NB4 (cell line): ENCODE measurements at places on chromosomes 4 and X.

DNA sequence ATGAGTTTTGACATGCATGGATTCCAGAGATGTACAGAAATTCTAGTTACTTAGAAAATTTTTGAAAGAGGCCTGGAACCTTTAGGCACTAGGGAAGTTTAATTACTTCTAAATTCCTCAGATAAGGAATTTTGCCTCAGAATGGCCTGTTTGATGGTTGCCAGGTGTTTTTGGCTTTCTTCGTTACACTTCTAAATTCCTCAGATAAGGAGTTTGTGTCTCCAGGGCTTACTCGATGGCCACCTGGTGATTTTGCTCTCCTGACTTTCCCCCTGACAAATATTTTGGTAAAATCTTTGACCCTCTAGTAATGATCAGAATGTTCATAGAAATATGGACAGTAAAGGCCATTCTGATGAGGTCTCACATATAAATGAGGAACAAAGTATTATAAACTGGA, 64.3 kb downstream of the BEX3 start:
- no peak for DNase-seq

- no peak for DNase-seq
Observed at GRCh38 chr4:139849219-139849618, 183.6 kb downstream of the MGST2 start.

DNA sequence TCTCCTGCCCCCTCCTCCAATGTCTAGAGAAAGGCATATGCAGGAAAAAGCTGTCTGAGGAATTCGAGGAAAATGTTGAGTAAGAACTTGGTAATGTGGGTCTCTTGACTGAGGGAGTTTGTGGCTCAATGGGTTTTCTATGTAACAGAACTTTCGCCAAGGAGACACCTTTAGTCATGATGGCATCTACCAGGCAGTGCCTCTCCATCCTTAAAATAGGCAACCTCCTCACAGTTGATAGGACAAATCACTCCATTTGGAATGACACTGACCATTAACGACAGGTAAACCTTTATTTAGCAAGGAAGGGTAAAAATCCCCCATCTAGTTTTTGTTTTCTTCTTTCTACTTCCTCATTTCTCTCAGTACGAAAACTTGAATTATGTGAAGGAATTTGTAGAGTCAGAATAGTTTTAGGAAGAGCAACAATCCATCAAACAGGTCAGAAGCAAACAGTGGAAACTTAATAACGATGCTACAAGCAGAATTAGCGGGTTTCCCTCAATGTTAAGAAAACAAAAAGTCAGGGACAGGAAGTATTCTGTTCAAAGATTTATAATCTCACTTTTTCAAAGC, 2.7 kb downstream of the GSX2 start:
- no peak for DNase-seq

GRCh38 chrX:149527705-149528104, 13.1 kb upstream of the EOLA1 start:
- peak; percentile 38 for DNase-seq

- DNase-seq, result no peak
Observed at GRCh38 chr4:82773057-82773456, 25.5 kb downstream of the SCD5 start.

DNA sequence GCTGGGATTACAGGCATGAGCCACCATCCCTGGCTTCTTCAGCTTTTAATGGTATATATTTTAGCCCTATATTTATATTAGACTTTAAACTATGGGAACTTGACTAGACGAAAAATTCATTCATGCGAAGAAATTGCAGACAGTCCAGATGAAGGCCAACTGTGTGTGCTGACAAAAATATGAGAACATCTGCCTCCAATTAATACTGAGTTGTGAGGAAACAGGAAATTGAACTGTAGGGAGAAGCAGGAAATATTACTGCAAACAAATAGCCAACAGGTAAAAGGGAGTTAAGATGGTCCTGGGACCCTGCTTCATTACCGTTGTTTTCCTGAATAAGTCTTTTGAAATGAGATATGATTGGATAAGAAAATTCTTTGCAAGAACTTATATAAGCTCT, 26.3 kb downstream of the MGARP start:
- DNase-seq, result no peak

DNA sequence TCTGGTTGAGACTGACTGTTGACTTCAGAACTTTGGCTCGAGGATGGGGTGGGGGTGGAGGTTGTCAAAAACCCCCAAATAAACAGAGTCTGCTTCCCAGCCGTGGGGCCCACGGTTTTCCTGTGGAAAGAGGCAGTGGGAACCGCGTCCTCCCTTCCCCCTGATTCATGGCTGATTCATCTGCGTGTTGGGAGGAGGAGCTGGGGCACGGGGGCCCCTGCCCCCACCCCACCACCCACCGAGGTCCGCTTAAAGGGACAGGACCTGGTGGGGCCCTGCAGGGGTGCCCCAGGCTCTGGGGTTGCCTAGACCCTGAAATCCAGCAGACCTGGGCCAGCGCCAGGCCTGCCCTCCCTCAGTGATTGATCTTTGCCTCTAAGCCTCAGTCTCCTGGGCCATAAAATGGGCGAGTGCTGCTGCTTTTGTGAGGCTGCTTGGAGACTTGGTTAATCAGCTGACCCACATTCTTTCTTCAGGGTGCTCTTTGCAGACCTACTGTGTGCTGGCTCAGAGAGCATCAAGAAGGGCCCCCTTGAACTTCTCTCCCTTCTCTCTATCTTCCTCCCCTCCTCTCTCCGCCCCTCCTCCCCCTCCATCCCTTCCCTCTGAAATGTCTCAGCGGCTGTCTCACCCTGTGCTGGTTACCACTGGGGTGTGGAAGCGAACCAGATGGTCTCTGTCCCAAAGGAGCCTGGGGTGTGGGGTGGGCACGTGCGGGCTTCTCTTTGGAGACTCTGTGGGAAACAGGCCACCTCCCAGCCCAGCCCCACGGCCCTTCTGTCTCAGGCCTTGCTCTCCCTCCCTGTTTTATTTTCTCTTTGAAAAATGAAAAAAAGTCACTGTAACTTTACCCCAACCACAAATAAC, 9.1 kb downstream of the HTRA3 start:
- DNase-seq, result peak; percentile 91

DNA sequence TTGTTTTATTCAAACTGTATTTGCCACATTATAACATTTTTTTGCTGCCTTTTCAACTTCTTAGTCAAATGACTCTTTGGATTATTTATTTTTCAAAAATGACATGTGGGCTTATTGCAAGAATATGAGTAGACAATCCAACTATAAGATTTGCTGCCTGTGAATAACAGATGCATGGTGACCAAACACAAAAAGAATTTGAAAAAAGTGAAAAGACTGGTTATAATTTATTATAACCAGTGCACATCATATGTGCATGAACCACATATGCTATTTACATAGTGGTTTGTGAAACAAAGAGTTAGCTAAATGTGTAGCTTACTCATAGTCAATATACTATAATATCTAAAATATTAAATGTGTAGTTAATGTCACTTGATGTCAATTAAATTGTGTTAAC, 2086.8 kb downstream of the ARAP2 start:
- DNase-seq, result no peak

DNA sequence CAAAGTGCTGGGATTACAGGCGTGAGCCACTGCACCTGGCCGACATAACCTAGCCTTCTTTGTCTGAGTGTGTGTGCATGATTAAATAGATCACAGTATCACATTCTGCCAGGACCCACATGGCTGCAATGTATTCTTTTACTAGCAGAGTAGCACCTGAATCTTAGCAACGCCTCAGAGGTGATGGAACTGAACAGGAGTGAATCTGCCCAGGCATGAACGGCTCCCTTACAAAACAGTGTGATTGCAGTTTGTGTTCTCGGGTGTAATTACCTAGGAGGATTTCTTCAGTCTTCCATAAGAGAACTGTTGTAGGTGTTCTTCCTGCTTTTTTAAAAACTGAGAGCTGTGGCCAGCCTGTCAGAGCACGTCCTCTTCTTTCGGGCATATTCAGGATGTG, 122.7 kb upstream of the STS start:
- DNase-seq, result no peak

DNA sequence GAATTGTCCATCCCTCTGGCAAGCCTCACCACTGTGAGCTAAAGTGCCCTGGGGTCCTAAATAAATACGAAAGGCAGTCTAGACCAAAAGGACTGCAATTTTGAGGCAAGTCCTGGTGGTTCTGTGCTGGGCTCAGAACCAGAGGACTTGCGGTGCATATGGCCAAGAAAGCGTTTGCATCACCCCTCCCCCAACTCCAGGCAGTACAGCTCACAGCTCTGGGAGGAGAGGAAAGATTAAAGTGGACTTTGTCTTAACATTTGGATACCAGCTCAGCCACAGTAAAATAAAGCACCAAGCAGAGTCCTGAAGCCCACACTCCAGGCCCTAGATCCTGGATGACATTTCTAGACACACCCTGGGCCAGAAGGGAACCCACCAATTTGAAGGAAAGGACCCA, 24.9 kb downstream of the RNF128 start:
- no peak for DNase-seq

GRCh38 chr4:92344216-92344615, 40.5 kb downstream of the GRID2 start:
- no peak for DNase-seq

GRCh38 chr4:150280081-150280895, 202.0 kb downstream of the DCLK2 start:
- DNase-seq, result peak; percentile 58

DNA sequence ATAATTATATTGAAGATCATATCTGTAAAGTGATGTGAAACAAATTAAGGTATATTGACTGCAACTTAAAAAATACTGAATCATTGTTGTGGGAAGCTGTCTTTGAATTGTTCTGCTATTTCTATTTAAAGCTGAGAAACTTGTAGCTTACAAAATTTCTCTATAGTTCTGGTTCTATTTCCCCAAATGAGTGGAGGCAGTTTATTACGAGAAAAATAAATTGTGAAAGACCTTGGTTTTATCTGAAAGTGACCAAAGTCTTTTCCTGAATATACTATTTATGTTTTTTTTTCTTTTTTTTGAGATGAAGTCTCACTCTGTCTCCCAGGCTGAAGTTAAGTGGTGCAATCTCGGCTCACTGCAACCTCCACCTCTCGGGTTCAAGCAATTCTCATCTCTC, 165.4 kb downstream of the SH3BGRL start:
- DNase-seq, result no peak

GRCh38 chr4:168632301-168632725, 135.5 kb downstream of the PALLD start:
- DNase-seq, result no peak

- no peak for DNase-seq
Observed at GRCh38 chrX:17405225-17405969, 30.4 kb downstream of the NHS start.

DNA sequence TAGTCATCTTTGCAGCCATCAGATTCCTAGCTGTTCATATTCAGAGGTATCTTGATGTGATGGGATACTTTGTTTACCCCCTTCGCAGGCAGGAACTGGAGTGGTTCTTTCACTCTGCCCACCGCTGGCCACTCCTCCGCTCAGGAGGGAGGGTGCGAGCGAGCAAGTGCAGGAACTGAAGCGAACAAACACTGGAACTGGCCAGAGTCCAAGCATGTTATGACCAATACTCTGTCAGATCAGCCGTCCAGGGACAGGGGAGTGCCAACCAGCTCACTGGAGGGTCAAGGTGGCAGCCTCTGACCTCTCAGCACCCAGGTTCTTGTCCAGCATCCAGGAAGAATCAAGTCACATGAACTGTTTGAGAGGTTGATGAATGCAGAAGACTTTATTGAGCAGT, 18.0 kb upstream of the MANBA start:
- DNase-seq, result no peak

- DNase-seq, result no peak
Observed at GRCh38 chr4:22237846-22238494, 277.9 kb downstream of the ADGRA3 start.

DNA sequence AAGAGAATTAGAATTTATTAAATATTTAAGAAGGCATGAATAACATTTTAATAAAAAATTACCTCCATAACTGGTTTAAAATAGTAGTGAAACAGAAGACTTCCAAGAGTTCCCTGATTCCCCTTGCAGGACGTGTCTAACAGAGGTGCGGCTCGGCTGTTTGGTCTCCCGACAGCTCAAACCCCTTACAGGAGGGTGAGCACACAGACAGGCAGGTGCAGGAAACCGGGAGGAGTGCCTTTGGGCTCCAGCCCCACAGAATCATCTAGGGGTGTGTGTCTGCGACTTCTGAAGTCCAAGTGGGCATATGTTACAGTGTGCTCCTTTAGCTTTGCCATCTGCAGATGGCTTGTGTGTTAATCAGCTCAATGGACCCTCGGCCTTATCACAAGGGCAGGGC, 88.1 kb upstream of the CCSER1 start:
- no peak for DNase-seq

DNA sequence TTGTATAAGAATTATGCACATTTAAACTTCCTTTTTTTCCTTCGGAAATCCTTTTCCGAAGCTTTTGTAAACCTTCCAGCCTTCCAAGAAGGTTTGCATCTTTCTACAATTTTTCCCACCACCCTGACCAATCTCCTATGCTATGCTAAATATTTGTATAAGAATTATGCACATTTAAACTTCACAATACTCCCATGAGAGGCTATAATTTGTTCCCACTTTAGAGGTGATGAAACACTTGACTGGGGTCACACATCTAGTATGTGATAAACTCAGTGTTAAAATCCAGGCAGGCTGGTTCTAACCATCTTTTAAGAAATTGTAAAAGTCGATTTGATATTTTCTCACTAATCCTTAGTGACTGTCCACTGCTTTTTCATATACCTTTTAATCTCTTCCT, 22.1 kb downstream of the NUDT6 start:
- DNase-seq, result no peak

DNA sequence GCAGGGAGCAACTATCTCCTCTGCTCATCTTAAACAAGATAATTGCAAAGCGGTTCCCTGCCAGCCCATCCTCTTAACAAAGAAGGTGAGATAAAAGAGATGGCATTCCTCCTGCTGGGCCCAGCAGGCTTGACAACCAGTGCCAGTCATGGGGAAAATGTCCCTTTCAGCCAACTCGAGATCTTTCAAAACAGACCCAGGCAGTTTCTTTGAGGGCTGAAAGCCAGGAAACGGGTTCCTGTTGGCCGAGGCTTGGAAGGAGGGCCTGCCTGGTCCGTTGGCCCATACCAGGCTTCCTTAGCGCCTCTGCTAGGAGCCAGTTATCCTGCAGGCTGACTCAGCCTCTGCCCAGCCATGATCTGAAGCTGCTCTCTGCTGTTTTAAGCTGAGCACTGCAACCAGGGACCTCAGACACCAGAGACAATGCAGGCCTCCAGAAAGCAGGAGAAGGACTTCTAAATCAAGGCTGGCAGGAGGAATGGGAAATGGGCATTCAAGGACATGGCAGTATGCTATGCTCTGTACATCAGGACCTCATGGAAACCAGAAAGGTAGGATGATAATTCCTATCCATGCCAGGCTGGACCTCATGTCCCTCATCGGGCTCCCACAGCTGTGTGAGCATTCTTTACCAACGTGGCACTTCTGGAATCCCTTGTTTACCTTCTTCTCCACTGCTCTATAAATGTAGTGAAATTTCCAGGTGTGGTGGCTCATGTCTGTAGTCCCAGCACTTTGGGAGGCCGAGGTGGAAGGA, 42.4 kb upstream of the SLC2A9 start:
- DNase-seq, result peak; percentile 51

DNA sequence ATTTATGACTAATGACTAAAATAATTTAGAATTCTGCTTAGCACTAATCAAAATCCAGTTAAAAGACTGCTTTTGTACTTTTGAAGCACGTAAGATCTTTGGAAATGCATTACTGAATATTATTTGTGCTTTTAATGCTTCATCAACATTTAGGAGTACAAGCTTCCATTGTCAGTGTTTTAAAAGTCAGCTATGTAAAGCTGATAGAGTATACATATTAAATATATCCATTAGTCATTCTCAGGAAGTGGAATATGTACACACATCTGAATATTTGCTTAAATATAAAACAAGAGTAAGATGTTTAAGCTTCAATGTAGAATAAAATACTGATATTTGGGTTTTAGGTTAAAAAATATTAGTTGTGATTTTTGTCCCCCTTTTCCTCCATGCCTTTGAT, 54.1 kb downstream of the ANK2 start:
- no peak for DNase-seq

GRCh38 chr4:110808351-110808878, 185.5 kb upstream of the PITX2 start:
- no peak for DNase-seq
